Uterus (tissue), 4 donors: ENCODE measurements at places on chromosomes 7 and 10.

DNA sequence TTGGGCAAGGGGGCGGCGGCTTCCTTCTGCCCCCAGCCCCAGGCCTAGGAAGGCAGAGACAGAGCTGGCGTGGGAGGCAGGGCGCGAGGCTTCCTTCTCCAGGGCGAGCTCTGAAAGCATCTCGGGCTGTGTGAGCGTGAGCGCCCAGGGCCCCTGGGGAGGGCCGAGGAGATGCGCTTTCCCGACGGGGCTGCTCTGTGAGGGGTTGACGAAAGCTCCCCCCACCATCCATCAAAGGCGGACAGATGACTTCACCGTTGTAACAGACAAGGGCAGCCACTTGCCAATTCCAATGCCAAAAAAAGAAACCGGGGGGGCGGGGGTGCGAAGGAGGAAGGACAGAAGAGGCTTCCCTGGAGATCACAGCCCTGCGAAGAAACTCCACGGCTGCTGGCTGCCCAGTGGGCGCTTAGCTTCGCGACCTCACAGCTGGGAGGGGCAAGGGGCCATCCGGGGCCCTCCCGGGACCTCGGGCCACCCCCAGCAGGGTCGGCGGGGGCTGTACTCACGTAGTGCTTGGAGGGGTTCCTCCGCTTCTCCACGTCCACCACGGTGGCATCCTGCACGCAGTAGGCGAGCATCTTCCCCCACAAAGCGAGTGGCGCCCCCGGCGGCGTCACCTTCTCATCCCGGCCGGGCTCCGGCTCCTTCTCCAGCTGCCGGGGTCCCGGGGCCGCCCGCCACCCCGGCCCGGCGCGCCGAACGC, 537 bp downstream of the SH3PXD2A start:
- peak overlapping the region; percentile 63 for H3K27ac ChIP-seq
- DNase-seq, result peak; percentile 65
- peak overlapping the region; percentile 53 for H3K4me3 ChIP-seq

DNA sequence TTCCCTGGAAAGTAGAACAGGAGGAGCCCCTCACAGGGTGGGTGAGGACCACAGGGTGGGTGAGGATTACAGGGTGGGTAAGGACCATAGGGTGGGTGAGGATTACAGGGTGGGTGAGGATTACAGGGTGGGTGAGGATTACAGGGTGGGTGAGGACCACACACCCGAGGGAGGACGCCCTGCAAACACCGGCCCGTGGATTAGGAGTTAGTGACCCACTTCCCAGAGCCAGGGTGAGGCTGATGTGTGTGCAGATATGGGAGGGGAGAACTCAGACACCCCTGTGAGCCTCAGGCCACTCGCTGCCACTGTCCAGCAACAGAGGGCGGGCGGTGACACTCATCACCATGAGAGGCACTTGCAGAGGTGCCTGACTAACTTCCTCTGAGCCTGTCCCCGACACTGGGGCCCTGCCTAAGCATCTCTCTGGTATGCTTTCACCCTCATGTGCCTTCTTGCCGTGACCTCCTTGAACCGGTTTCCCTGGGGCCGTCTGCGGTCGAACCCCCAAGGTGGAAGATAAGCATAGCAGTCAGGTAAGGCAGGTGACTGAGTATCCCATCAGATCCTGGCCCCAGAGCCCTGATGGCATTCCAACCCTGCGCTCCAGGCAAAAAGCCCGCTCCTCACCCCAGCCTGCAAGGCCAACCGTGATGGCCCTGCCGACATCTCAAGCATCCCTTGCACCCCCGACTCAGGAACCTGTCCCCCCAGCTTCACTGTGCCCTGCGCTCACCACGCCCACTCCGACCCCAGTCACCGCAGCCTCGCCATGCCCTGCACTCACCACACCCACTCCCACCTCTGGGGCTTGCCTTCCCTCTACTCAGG, 74.1 kb downstream of the FAM53B start:
- DNase-seq, result no peak
- H3K27me3 ChIP-seq, result no peaks in the 10 kb centered on the region
- no peak overlapping the region for H3K4me3 ChIP-seq
- H3K4me1 ChIP-seq, result peaks cover 9% of the 10 kb centered on the region
- H3K27ac ChIP-seq, result peak overlapping the region; percentile 72
- H3K36me3 ChIP-seq, result no peaks in the 10 kb centered on the region

GRCh38 chr7:83072576-83073517, 89.8 kb downstream of the PCLO start:
- no peaks in the 10 kb centered on the region for H3K4me1 ChIP-seq
- H3K27me3 ChIP-seq, result no peaks in the 10 kb centered on the region
- no peak for DNase-seq
- H3K4me3 ChIP-seq, result no peak overlapping the region

GRCh38 chr7:110541962-110542361, 549.0 kb upstream of the LRRN3 start:
- no peak overlapping the region for H3K27ac ChIP-seq
- DNase-seq, result no peak
- H3K4me3 ChIP-seq, result no peak overlapping the region
- no peaks in the 10 kb centered on the region for H3K4me1 ChIP-seq
- no peaks in the 10 kb centered on the region for H3K27me3 ChIP-seq
- no peaks in the 10 kb centered on the region for H3K36me3 ChIP-seq
